ENCODE measurements at places on chromosomes 7 and 10. TPM values are rescaled to one million over a fixed set of nuclear protein-coding genes. Genes with fewer than 3 reads are reported as not detected.
A peak's percentile ranks its signal among the peaks of the same experiment; 100 is the strongest.

DNA sequence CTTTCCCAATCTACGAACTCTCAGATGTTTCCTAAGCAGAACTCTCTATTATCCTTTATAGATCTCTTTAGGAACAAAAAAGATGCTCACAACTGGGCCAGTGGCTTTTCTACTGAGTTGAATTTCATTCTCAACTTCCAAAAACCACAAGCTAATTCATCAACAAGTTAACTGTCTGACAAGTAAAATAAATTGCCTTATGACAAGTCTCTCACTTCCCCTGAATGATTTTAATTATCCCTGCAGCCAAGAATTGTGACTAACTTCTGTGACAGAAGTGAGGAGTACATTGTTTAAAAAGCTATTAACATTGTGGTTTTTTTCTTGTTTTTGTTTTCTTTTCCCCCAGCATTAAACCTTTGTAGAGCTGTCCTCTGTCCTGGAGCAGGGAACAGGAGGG is 343.1 kb downstream of the HPSE2 start:
- DNase-seq: no peak

DNA sequence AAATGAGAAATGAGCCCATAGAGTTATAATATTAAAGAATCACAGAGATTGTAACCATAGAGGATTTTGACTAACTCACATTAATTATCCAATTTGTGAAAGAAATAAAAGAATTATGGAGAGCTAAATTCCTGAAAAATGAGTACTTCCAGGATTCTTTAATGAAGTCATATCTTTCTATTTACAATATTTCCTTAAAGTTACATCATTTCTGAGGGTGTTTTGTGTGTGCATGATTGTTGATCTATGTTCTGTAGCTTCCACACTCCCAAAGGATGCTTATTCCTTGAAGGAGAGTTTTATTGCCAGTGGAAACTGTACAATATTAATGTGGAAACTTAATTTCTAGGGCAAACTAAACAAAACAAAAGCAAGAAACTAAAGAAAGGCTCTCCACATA is 299.6 kb downstream of the MDFIC start:
- no peak for DNase-seq

DNA sequence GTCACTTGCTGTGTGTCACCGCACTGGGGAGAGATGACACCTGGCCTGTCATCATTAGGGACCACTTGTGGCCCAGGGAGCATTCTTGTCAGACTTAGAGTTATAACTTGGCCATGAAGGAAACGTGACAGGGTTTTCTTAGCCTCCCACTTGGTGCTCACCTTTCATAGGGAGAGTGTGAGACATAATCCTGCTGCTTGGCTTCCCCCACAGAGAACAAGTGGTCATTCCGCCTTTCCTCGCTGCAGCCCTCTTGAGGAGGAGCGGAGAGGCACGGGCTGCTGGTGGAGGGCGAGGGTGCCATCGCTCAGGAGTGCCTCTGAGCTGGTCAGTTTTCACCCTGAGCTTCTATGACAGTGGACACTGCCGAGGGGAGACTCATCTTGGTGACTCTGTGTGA is 125.0 kb upstream of the GJD4 start:
- DNase-seq: no peak

- DNase-seq: no peak
Observed at GRCh38 chr7:46812101-46812675, 769.7 kb downstream of the TNS3 start.

DNA sequence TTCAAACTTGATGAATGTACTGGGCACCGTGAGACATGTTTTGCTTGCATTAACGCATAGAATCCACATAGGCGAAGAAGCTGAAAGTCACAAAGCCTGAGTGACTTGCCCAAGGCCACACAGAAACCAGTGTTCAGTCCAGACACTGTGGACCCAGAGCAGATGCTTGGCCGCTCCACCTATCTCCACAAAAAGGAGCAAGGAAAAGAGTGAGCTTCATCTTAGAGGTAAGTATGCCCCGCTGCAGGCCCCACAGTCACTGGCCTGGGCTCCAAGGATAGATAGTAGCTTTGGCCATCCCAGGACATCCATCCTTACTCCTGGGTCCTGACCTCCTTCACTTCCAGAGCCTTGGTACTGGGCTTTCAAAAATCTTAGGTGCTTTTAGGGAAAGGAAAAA is 60.1 kb upstream of the SAMD8 start:
- DNase-seq: no peak

DNA sequence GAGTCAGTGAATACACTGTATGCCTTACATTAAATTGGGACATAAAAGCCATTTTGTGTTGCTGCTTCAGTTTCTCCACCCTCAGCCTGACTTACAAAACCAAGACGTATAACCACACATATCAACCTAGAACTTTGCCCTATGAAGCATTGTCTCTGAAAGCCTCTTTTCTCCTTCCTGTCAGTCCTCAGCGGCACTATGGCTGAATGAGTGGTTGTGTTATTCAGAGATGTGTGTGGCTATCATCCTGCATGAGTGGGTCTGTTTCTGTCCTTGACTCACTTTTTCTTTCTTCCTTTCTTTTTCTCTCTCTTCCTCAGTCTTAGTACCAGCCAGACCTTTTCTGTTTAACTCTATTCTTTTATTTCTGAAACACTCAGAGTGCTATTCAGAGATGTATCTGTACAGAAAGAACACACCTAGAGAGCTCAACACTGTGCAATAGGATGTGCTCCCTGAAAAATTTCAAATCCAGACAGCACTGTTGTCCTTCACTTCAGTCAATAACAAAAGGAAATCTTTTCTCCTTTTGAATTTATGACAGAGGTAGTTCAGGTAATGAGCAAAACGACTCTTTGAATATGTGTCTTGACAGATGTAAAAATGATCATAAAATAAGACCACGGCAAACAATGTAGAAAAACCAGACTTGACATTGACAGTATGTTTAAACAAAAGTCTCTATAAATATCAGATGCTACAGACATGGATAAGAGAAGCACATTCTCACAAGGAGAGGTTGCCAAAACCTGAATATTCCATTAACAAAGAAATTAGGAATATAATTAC is 163.3 kb upstream of the FEZF1 start:
- no peak for DNase-seq

DNA sequence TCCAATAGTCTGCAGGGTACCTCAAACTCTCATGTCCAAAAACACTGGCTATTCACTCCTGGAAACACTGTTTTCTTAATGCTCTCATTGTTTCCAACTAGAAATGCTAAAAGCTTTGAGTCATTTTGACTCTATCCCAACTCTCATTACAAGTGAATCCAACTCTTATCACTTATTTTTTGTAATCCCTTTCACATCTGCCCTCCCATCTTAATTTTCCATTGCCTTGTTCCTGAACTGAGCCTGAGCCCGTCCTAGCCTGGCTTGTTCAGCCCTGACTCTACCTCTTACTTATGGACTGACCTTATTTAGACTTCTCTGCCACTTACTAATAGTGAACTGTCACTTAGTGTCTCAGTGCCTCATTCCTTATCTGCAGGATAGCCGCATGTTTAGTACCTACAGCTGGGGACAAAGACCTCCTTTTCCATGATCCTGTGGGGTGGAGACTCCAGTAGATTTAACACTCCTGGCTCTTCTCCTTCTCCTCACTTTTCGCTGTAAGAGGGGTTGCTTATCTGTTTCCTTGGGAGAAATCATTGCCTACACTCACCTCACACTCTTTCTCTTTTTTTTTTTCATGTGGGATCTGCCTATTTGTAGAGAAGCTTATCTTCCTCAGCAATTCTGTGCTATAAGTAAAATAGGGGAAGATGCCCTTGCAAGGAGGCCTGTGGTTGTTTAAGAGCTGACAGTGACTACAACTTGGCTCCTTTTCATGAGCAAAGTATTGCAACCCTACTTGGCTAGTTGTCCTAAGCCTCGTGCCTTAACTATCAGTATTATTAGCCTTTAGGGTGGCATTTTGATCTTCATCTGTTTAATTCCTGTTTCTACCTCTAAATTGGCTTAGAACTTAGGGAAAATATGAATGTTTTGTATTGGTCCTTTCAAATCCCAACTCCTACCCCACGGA is 56.4 kb downstream of the SLC16A12 start:
- DNase-seq: no peak

DNA sequence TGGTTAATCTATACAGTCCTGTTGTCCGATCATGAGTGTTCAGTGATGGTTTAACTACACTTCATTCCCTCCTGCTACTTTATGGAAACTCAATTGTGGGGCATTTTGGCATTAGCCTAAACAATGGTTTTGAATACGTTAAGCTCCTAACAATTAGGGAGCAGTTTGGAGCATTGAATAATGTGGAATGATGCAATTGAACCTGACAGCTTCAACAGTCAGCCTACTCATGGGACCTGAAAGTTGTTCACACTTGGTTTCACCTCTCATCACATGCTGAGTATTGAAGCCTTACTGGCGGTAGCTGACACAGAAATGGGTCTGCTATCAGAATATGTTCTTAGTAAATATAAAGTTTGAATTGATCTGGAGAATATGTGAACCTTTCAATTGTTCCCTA is 186.1 kb downstream of the MLLT10 start:
- no peak for DNase-seq

DNA sequence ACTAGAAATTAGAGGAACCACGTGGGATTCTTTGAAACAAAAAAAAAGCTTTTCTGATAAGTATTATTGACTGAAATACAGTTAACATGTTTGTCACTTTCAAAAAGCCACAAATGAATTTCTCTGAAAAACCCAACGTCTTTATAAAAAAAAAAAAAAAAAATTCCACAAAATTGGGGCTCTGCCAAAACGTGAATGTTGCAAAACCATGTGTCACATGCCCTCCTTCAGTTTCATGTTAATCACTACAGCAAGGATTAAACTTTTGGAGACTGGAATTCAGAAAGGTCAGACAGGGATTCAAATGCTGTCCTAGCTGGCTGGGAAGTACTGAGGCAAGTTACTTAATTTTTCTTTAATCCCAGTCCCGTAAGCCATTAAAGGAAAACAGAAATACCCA is 278.0 kb upstream of the KLF14 start:
- DNase-seq: no peak

DNA sequence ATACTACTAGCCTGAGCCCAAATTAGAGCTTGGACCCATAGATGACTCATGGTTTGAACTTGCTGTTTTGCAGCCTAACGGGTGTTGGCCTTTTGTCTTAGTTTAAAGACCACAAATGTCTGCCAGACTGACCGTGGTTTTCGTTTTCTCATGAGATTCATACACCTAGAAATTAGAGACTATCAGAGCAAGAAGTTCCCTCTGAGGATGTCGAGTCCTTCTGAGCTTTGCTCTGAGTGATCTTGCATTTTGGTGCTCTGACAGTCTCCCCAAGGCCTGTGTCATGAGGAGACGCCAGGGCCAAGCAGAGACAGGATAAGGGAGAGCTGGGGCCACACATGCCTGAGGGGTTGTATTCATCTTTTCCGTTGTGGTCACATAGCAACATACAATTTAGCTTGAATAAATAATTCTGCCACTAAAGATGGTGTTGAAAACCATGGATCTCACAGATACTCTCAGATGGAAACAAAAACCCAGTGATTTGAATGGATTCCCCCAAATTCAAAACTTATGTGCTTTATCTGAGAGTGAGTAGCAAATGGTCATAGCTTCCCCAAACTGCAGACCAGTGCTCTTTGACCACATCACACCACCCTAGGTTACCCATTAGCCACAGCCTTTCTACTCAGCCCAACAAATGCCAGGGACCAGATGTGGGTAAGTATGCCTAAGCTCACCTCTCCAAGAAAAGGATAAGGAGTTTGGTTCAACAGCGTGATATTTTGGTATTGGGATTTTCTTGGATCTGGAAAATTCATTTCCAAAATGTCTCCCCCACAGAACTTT is 762.0 kb upstream of the IGFBP3 start:
- no peak for DNase-seq

DNA sequence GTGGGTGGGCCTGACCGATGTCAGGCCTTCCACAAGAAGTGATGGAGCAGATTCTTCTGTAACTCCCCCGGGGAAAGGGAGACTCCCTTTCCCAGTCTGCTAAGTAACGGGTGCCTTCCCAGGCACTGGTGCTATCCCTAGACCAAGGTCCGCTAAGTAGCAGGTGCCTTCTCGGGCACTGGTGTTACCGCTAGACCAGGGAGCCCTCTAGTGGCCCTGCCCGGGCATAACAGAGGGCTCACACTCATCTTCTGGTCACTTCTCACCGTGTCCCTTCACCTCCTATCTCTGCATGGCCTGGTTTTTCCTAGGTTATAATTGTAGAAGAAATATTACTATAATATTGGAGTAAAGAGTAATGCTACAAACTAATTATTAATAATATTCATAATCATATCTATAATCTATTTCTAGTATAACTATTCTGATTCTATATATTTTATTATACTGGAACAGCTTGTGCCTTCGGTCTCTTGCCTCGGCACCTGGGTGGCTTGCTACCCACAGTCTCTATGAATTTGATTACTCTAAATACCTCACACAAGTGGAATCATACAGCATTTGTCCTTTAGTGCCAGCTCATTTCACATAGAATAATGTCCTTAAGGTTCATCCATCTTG is 1378.7 kb downstream of the XPNPEP1 start:
- DNase-seq: peak; percentile 40

- no peak for DNase-seq
Observed at GRCh38 chr10:63110940-63111339, 22.2 kb upstream of the NRBF2 start.

- no peak for DNase-seq
Observed at GRCh38 chr10:34407324-34407805, 407.7 kb downstream of the PARD3 start.

DNA sequence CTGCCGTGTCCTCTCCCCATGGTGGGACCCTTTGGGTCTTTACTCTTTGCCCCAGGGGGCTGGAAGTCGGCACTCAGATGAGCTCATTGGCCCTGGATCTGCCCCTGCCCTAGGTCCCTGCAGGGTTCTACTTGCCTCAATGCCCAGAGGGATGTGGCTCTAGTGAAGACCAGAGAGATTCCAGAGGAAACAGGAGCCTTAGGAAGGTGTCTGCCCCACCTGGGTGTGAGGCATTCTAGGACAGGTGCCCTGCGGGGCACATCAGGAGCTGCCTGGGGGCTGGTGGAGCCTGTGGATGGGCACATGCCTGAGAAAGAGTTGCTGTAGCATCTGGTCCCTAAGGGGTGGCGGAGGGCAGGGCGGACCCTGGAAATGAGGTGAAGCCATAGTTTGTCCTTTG is 128.6 kb downstream of the ADCY1 start:
- DNase-seq: no peak

- DNase-seq: no peak
Observed at GRCh38 chr10:33136271-33136670, 178.2 kb upstream of the ITGB1 start.

DNA sequence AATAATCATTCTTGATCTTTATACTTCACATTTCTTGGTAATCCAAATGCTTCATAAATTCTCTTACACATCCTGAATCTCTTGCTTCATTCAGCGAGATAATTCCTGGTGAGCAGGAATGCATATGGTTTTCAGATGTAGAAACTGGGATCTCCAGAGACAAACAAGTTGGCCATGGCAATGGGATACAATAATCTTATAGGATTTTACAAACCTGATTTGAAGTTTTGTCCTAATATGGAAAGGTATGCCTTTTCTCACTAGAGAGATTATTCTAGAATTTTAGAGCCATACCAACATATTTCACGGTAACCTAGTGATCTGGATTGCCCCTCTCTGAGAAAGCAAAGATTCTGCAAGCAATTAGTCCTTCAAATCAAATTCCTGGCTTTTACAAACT is 13.1 kb upstream of the TRDMT1 start:
- DNase-seq: no peak

SH2D4B gene
- not detected for polyA plus RNA-seq

ERVW-1 gene
- polyA plus RNA-seq: not detected

EIF4H gene
- polyA plus RNA-seq: 255 TPM

LMOD2 gene
- polyA plus RNA-seq: 467 TPM

ARHGEF35 gene
- polyA plus RNA-seq: 0.95 TPM

LIPN gene
- not detected for polyA plus RNA-seq

CHCHD3 gene
- 108 TPM for polyA plus RNA-seq

Measured in heart left ventricle (tissue), 16 donors.